ENCODE measurements at places on chromosomes 5 and 9.

DNA sequence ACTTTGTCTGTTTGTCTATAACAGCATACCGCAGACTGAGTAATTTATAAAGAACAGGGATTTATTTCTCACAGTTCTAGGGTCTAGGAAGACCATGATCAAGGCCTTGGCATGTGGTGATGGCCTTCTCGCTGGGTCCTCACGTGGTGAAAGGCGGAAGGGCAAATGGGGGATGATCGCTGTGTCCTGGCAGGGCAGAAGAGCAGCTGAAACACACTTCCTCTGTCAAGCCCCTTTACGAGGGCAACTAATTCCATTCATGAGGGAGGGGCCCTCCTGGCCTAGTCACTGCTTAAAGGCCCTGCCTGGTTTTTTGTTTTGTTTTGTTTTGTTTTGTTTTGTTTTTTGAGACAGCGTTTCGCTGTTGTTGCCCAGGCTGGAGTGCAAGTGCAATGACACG is 41.9 kb upstream of the UBTD2 start:
- DNase-seq, result no peak

DNA sequence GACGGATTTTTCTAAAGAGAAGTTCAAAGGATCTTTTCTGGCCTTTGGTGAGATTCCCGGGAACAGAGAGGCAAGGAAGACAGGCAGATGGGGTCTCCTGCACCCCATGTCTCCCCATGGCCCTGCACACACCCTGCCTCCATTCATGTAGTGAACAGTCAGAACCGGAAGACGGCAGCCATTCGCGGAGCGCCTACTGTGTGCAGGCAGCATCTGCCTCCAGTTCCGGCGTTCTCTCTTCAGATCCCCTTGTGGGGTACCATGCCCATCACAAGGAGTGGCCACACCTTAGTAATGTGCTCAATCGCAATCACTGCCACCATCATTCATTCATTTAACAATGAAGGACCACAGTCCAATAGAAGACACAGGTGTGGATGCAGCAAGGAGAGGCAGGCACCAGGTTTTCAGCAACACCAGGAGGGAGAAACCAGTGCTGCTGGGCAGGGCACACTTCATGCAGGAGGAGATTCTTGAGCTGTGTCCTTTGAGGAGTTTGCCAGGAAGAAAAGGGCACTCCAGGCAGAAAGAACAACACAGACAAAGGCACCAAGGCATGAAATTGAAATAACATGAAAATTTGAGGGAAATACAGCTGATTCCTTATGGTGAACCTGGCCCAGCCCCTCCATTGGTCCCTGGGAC is 171.5 kb upstream of the PHYKPL start:
- no peak for DNase-seq

GRCh38 chr9:83027153-83027891 is 35.6 kb downstream of the RASEF start:
- DNase-seq, result no peak

DNA sequence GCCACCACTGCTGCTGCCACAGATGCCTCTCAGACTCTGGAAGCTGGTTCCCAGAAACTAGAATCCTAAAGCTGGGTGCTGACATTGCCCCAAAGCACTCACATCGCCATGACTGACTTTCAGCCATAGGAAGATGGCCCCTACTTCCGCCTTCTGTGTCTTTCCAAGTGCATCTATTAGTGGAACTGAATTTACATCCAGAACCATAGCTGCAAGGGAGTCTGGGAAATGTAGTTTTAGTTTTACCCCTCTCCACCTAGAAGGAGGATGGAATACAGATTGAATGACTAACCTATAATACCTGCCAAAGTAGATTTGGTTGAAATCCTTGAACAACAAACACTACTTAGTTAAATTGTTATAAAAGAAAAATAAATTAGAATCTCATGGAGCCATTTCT is 118.8 kb downstream of the RASGRF2 start:
- DNase-seq, result no peak

DNA sequence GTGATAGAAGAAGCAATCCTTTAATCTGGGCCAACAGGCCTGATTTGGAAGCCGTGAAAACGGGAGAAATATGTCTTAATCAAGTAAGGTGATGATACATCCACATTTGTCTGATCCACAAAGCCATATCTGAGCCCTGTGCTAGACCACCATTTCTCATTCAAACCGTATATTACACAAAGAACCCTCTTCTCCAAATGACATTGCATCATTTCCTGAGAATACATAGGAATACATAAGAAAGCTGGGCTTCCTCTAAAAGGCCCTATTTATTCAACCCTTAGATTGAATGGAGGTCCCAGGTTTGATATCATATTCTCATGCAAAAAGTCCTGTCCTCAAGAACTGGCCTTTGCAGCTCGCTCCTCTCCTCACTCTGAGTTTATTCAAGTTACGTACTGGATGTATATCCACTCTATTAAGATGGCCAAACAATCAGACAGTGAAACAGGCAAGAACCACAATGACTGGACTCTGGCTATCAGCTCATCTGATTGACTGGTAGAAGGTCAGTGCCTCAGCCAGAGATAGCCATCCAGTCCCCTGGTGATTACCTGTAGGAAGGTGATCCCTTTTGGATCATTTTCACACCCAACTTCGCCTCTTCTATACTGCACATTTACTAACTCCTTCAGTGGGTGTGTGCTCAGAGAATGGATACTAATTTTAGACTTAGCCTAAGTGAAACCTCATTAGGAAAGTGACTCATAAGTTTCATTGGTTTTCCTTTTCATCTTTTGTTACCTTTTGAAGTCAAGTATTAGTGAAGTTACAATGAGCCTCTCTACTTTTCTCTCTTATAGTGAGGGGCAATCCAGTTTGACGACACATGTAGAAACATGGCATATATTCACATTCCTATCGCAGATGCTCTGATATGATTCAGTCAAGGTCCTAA is 167.6 kb upstream of the WWC1 start:
- no peak for DNase-seq

GRCh38 chr9:36039121-36039520 is 2.4 kb downstream of the RECK start:
- DNase-seq, result no peak

GRCh38 chr5:24264547-24264946 is 380.2 kb downstream of the CDH10 start:
- no peak for DNase-seq

DNA sequence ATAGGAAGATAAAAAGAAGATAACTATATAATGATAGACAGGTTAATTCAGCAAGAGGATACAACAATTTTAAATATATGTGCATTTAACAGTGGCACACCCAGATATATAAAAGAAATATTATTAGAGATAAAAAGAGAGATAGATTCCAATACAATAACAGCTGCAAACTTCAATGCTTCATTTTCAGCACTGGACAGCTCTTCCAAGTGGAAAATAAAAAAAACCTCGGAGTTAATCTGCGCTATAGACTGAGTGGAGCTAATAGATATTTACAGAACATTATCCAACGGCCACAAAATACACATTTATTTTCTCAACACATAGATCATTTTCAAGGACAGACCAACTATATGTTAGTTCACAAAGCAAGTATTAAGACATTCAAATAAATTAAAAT is 1229.5 kb upstream of the CDH6 start:
- no peak for DNase-seq

- DNase-seq, result no peak
These were observed 46.9 kb downstream of the THOC3 start for GRCh38 chr5:175921061-175921730.

GRCh38 chr5:127696683-127697082 is 6.5 kb upstream of the CCDC192 start:
- no peak for DNase-seq

GRCh38 chr9:94867281-94867841 is 140.9 kb downstream of the AOPEP start:
- no peak for DNase-seq

DNA sequence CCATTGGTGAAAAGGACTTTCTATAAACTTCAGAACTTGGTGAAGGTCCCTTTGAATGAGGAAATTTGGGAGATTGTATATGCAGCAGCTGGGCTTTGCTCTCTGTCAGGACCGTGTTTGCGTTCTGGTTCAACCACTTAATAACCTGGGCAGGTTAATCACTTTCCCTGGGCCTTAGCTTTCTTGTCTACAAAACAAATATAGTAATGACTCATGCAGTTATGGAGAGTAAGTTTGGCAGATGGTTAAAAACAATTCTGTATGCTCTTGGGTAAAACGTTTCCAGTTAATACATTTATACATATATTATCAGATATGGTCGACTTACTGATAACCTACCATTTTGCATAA is 197.0 kb downstream of the ARHGEF28 start:
- DNase-seq, result no peak

- peak; percentile 84 for DNase-seq
These were observed 7.5 kb upstream of the ERAP2 start for GRCh38 chr5:96868603-96869371.

DNA sequence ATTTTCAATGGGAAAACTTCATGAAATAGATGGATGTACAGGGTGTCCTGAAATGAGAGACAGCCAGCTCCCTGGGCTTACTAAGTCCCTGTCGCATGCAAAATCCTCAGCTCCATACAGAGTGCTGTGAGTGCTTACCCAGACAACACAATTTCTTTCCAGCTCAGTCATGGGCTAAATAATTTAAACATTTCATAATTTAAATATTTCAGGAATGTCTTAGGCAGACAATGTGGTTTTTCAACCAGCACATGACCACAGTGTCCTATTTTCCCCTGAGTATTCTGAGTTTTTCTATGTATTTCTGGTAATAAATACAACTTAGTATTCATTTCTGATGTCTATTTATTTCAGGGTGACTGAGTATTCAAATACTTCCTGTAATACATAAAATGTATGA is 188.5 kb upstream of the SNX2 start:
- no peak for DNase-seq

DNA sequence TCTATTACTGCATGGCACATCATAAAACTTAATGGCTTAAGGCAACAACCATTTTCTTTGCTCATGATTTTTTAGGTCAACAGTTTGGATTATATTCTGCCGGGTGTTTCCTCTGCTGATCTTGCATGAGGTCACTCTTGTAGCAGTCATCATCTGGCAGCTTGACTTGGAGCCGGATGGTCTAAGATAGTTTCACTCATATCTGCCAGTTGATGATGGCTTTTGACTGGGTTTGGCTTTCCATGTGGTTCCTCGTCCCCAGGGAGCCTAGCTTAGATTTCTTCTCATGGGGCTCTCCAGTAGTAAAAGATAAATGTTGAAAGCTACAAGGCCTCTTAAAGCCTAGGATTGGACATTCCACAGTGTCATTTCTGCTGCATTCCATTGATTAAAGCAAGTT is 27.4 kb downstream of the LNPEP start:
- peak; percentile 68 for DNase-seq

- DNase-seq, result no peak
These were observed 267.4 kb downstream of the GABRG2 start for GRCh38 chr5:162334944-162335343.

DNA sequence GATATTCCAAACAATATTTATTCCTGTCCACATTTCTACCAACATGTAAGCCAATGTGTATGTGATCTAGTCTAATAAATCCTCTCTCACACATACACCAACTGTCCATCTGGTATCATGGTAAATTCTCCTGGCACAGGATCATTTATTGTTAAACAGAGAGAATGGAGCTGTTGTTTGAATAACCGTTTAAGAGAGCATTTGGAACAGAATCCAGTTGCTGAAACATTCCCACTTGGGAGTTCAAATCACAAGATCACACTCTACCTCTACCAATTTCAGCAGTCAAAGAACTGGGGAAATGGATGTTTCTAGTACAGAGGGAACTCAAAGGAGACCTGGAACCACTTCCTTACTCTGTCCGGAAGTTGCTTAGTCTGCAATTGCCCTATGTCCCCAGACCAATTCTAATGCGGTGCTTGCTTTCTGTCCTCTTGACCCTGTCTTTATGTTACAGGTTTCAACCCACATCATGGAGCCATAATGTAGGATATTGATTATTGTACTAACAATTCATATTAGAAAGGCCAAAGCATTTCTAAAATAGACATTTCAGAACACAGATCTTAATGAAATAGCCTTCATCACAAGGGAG is 488.4 kb downstream of the SEMA5A start:
- no peak for DNase-seq

DNA sequence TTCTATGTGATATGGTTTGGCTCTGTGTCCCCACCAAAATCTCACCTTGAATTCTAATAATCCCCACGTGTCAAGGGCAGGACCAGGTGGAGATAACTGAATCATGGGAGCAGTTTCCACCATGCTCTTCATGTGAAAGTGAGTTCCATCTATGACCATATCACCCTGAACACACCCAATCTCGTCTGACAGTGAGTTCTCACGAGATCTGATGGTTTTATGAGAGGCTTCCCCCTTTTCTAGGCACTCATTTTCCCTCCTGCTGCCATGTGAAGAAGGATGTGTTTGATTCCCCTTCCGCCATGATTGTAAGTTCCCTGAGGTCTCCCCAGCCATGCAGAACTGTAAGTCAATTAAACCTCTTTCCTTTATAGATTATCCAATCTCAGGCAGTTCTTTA is 64.2 kb downstream of the RICTOR start:
- no peak for DNase-seq

DNA sequence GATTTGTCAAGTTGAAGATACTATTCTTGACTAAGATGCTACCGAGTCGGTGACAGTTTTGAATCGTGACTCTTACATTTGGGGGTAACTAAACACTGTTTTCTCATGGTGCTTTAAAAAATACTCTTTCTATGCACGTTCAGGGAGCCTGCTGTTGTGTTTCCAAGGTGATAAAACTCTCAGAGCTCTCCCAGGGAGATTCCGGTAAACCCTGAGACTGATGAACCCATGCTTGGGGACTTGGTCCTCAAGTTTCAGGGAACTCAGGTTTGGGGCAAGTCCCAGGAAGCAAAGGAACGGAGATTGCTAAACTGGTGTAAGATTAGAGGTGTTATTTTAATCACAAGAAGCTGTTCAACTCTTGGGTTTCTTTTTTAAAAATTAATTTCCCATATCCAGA is 1.4 kb downstream of the GDA start:
- DNase-seq, result no peak

DNA sequence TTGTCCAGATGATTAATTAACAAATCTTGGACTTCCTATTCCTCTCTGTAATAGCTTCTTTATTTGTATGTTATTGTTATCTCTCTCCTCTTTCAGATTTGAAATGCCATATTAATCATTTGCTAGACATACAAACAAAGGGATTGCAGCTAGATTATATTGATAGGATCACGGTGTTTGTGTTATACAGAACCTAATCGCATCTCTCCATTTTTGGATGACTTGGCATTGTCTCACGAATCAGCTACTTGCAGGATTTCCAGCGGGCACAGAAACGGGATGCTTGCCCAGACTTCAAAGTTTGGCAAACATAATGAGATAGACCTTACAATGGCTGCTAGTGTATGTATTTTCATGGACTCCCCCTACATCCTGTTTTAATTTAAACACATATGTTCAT is 368.1 kb downstream of the TLE4 start:
- DNase-seq, result no peak

DNA sequence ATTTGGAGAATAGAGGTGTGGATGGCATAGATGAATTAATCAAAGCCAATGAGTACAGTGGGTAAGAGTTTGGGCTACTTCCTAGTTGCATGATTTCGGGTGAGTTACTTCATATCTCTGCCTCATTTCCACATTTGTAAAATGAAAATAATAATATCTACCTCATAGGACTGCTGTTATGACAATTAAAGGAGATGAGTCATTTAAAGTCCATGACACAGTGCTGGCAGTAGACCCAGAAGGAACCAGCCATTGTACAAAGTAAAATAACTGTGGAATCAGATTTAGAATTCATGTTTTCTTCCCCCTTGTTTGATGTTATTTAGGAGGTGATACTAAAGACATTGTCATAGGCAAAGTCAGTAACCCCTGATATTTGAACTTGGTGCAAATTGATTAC is 139.5 kb upstream of the SLC27A6 start:
- no peak for DNase-seq

- DNase-seq, result no peak
These were observed 127.1 kb upstream of the SAP30L start for GRCh38 chr5:154318691-154319090.

All from activated CD4-positive, alpha-beta T cell treated with anti-CD3 and anti-CD28 coated beads, Interleukin-2, amount 10 ng/mL, durations not matched to agents 24 days and 14 days (primary cell).